Activated CD4-positive, alpha-beta T cell treated with anti-CD3 and anti-CD28 coated beads, Interleukin-2, amount 10 ng/mL, durations not matched to agents 24 days and 14 days (primary cell): ENCODE measurements at places on chromosomes 5 and 9. TPM values are rescaled to one million over a fixed set of nuclear protein-coding genes. Genes with fewer than 3 reads are reported as not detected.
A peak's percentile ranks its signal among the peaks of the same experiment; 100 is the strongest.

- no peak overlapping the region for H3K27ac ChIP-seq
- H3K36me3 ChIP-seq: peaks cover 18% of the 10 kb centered on the region
- no peaks in the 10 kb centered on the region for H3K27me3 ChIP-seq
- DNase-seq: no peak
- H3K4me1 ChIP-seq: peaks cover 39% of the 10 kb centered on the region
Observed at GRCh38 chr5:32299059-32299677, 13.6 kb downstream of the MTMR12 start.

- H3K27me3 ChIP-seq: no peaks in the 10 kb centered on the region
- no peak for DNase-seq
- no peak overlapping the region for H3K27ac ChIP-seq
- H3K4me3 ChIP-seq: no peak overlapping the region
- no peaks in the 10 kb centered on the region for H3K36me3 ChIP-seq
Observed at GRCh38 chr5:4479426-4479825, 660.7 kb upstream of the ADAMTS16 start.

- H3K27me3 ChIP-seq: no peaks in the 10 kb centered on the region
- no peak overlapping the region for H3K4me3 ChIP-seq
- peak overlapping the region; percentile 48 for H3K27ac ChIP-seq
- H3K4me1 ChIP-seq: peaks cover 38% of the 10 kb centered on the region
Observed at GRCh38 chr5:100872408-100873190, 30.5 kb downstream of the ST8SIA4 start.

- H3K36me3 ChIP-seq: no peaks in the 10 kb centered on the region
- no peaks in the 10 kb centered on the region for H3K4me1 ChIP-seq
- no peak overlapping the region for H3K27ac ChIP-seq
- H3K27me3 ChIP-seq: peaks cover 10% of the 10 kb centered on the region
- H3K4me3 ChIP-seq: no peak overlapping the region
Observed at GRCh38 chr5:67377631-67378030, 181.0 kb upstream of the CD180 start.

DNA sequence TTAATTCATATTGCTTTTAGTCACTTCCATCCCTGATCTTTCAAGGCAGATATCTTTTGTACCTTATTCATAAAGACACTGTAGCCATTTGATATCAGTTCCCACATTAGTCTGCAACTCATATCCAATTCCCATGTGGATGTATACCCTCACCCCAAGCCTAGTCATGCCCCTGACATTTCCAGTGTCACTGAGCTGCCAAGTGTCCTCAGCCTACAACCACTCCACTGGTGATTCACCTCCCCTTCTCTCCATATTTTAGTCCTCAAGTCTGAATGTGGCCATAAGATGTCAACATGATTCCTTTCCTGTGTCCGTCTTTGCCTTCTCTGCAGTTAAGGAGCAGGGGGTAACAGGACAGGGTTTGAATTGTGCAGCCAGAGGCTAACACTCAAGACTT, 346.9 kb downstream of the RAB3C start:
- peaks cover 17% of the 10 kb centered on the region for H3K4me1 ChIP-seq
- H3K4me3 ChIP-seq: no peak overlapping the region
- peaks cover 6% of the 10 kb centered on the region for H3K27me3 ChIP-seq

SEMA5A gene
- total RNA-seq: not detected in 2 replicates

- no peak overlapping the region for H3K4me3 ChIP-seq
- no peaks in the 10 kb centered on the region for H3K4me1 ChIP-seq
- peaks cover 7% of the 10 kb centered on the region for H3K27me3 ChIP-seq
- DNase-seq: no peak
Observed at GRCh38 chr9:69140123-69140735, 33.8 kb upstream of the TJP2 start.

- peaks cover 8% of the 10 kb centered on the region for H3K4me1 ChIP-seq
- no peak overlapping the region for H3K27ac ChIP-seq
- no peak for DNase-seq
- H3K27me3 ChIP-seq: peaks cover 27% of the 10 kb centered on the region
Observed at GRCh38 chr5:14265570-14265969, 122.4 kb downstream of the TRIO start.

PRR16 gene
- not detected in 2 replicates for total RNA-seq

- H3K27ac ChIP-seq: no peak overlapping the region
- peaks cover 2% of the 10 kb centered on the region for H3K4me1 ChIP-seq
- H3K4me3 ChIP-seq: no peak overlapping the region
- no peaks in the 10 kb centered on the region for H3K27me3 ChIP-seq
- no peaks in the 10 kb centered on the region for H3K36me3 ChIP-seq
Observed at GRCh38 chr9:110444911-110445310, 107.2 kb upstream of the TXNDC8 start.

DNA sequence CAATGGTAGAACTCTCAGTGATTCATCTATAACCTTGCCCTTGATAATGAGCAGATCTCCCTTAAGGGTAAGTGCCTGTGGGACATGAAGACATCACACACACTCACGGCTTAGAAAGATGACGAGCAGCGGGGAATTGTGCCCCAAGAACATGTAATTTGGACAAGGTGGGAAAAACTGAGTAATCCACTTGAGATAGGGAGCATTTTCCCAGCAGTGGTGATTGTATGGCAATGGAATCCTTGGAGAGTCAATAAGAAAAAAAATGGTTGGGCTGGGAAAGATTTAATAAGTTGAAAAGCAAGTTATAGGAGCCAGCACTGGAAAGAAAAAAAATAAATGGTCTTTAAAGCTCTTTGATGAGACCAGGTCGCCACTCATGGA, 193.1 kb downstream of the GLIS3 start:
- no peak overlapping the region for H3K4me3 ChIP-seq
- H3K27ac ChIP-seq: no peak overlapping the region
- H3K36me3 ChIP-seq: no peaks in the 10 kb centered on the region

DNA sequence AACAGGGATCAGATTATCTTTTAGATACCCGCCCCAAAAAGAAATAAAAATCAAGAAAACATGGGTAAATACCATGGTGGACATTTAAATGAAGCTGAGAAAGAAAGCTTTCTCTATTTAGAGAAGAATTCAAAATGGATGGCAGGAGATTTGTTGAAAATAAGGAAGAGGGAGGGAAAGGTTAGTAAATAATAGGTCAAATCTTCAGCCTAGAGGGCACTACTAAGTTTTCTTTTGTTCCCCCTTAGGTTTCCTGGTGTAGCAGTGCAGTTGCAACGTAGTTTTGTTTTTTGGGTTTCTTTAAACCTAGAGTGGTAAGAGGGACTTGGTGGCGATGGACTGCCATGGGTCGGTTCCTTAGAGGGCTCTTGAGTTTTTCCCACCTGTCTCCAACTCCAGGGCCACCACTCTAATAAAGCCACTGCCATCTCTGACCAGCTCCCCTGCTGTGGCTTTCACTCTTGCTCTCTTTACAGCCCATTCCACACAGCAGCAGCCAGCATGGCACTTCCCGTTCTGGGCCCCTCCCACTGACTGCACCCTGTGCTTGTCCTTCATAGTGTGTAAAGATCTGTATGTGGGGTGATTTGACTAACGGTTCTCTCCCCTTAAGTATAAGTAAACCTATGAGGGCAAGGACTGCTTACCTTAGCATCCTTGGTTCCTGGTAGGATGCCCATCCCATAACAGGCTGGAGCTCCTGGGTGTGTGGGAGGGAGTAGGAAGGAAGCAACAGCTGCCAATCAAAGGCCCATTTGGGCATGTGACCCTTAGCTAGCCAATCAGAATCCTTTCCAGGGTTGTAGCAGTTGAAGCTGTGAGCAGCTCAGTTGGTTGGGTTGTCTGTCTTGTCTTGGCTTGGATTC, 118.3 kb downstream of the SLC1A3 start:
- H3K27me3 ChIP-seq: peaks cover 2% of the 10 kb centered on the region
- peak overlapping the region; percentile 79 for H3K4me3 ChIP-seq
- DNase-seq: peak; percentile 80
- H3K27ac ChIP-seq: peak overlapping the region; percentile 77

- H3K36me3 ChIP-seq: peaks cover 24% of the 10 kb centered on the region
- H3K4me1 ChIP-seq: peaks cover 12% of the 10 kb centered on the region
- H3K4me3 ChIP-seq: no peak overlapping the region
Observed at GRCh38 chr9:137272241-137273094, 5.1 kb upstream of the TOR4A start.

CERT1 gene
- total RNA-seq: 46.4 and 49.2 TPM in 2 replicates

DNA sequence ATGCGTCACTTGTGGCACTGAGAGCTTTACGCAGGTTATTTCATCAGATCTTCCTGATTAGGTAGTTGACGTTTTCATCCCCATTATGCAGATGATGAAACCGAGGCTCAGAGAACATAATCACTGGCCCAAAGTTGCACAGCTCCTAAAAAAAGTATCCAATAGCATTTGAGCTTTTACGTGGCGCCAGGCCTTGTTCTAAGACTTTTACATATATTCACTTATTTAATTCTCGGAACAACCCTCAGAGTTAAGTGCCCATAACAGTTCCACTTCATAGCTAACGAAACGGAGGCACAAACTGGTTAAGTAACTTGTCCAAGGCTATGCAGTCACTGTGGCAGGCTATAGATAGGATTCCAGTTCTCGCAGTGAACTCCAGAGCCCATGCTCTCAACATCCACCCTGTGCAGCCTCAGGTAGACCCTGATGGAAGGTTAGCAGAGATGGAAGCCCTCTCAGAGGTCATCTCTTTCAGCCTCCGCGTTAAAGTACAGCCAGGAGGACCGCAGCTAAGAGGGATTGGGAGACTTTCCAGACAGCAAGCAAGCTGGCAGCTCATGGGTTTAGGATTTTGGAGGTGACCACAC, 39.3 kb downstream of the AMBP start:
- peaks cover 2% of the 10 kb centered on the region for H3K27me3 ChIP-seq
- no peaks in the 10 kb centered on the region for H3K36me3 ChIP-seq
- H3K27ac ChIP-seq: no peak overlapping the region
- no peaks in the 10 kb centered on the region for H3K4me1 ChIP-seq

TAF1L gene
- 0.05 TPM in 1 of 2 replicates, not detected in the other for total RNA-seq

GRIN3A gene
- total RNA-seq: not detected in 2 replicates

RAB24 gene
- total RNA-seq: 18.3 and 22.2 TPM in 2 replicates

FAM240B gene
- not detected in 2 replicates for total RNA-seq

PTGES gene
- 0.09 and 0.12 TPM in 2 replicates for total RNA-seq
